ENCODE measurements at places on chromosomes 3 and 15.

GRCh38 chr15:50123861-50124557, 5.0 kb upstream of the ATP8B4 start:
- DNase-seq, result no peak

DNA sequence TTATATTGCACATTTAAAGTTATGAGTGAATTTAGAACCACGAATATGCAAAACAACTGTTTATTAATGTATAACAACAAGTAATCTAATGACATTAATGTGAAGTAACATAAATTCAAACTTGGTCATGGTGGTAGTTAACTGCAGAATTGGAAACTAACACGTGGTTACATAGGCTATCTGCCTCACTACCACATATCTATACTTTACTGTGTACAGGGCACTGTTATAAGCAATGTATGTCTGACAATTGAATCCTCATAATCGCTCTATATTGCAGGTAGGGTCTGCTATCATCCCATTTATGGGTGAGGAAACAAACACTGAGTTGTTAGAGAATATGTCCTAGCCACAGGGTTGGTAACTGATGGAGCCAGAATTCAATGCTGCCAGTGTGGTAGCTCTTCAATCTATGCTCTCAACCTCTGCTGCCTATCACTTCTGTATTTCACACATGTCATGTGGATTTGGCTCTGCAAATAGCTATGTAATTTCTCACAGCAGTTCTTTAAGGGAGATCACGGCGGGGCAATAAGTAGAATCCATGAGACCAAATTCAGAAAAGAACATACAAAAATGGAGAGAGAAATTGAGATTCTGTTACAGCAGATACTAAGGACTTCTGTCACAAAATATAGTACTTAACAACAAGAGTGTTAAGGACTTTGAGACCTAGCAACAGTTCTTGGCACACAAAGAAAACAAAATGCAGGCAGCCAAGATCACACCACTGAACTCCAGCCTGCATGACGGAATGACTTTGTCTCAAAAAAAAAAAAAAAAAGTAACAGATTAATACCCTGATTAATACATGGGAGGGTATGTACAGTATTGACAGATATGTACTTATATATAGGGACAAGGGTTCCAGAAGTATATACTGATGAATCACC, 100.0 kb upstream of the CSPG5 start:
- no peak for DNase-seq

DNA sequence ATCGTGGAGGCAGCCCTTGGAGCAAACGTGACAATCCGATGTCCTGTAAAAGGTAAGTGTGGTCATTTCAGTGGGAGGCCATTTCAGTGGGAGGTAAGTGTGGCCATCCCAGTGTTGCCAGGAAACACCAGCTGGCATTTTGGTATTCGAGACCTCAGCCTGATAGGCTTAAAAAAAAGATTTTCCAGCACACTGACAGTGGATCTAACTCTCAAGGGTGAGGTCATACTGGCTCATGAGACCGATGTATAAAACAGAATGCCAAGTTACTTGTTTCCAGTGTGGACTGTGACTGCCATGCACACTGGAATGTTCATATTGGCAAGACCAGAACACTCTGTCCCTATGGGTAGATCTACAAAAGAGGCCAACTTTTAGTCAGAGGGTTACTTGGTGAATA, 244.4 kb upstream of the GOLGA6L4 start:
- no peak for DNase-seq

- no peak for DNase-seq
These were observed 80.5 kb downstream of the UBE2E2 start for GRCh38 chr3:23283625-23284024.

- DNase-seq, result no peak
These were observed 31.6 kb upstream of the FAM174B start for GRCh38 chr15:92687195-92687602.

DNA sequence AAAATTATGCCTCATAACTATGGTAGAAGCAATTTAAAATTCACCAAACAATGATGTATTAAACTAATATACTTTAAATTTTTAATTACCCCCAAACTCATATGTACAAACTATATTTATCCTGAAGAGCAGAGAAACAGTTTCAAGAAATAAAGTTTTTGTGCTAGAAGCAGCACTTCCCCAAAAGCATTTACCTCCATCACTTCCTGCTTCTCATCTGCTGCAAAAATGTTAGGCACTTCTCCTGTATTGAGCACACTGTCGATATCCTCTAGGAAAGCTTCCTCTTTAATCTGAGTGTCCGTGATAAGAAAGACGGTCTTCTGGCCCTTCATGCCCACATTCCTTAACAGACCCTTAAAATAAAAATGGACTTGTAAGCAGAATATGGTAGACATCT, 101.5 kb upstream of the ASB14 start:
- DNase-seq, result no peak

GRCh38 chr15:36363335-36363734, 216.1 kb upstream of the CDIN1 start:
- no peak for DNase-seq

- no peak for DNase-seq
These were observed 23.2 kb downstream of the CYFIP1 start for GRCh38 chr15:22956978-22957260.

GRCh38 chr3:149776170-149776569, 16.2 kb downstream of the ANKUB1 start:
- DNase-seq, result no peak

- no peak for DNase-seq
These were observed 133.4 kb upstream of the SMAD3 start for GRCh38 chr15:66931768-66932633.

Measured in activated CD8-positive, alpha-beta memory T cell treated with anti-CD3 and anti-CD28 coated beads for 1 hour (primary cell).